Smooth muscle cell of the umbilical artery (primary cell): ENCODE measurements at places on chromosomes 13 and 19. TPM values are rescaled to one million over a fixed set of nuclear protein-coding genes. Genes with fewer than 3 reads are reported as not detected.

ZNF729 gene
- total RNA-seq: not detected in 2 replicates

TBC1D4 gene
- 9.2 and 32.2 TPM in 2 replicates for total RNA-seq

MICU2 gene
- 39.8 and 87.7 TPM in 2 replicates for total RNA-seq

SYNE4 gene
- 0.23 TPM in 1 of 2 replicates, not detected in the other for total RNA-seq
